Urinary bladder (tissue), 4 donors: ENCODE measurements at places on chromosomes 5 and 9. TPM values are rescaled to one million over a fixed set of nuclear protein-coding genes. Genes with fewer than 3 reads are reported as not detected.

The PIP5KL1 gene
- total RNA-seq: 0.48 TPM

The QRFP gene
- total RNA-seq: not detected

The GBGT1 gene
- total RNA-seq: 5.8 TPM

The PKD2L2 gene
- 0.21 TPM for total RNA-seq

The SPINK13 gene
- not detected for total RNA-seq

The TRPM3 gene
- total RNA-seq: 14.3 TPM

The IL9 gene
- total RNA-seq: not detected

The TSSK1B gene
- total RNA-seq: 1.2 TPM

The SH3GL2 gene
- total RNA-seq: 4.5 TPM

The CCL19 gene
- total RNA-seq: 2.1 TPM

The PSIP1 gene
- 105 TPM for total RNA-seq

The DMRTA1 gene
- 1.4 TPM for total RNA-seq

The AMACR gene
- 16.2 TPM for total RNA-seq

The BRINP1 gene
- total RNA-seq: 0.58 TPM

The HTR4 gene
- total RNA-seq: 0.26 TPM

The OTP gene
- not detected for total RNA-seq

The LHFPL2 gene
- 146 TPM for total RNA-seq

The DCAF10 gene
- total RNA-seq: 39.0 TPM

The CA9 gene
- 0.37 TPM for total RNA-seq

The ELOVL7 gene
- 2.6 TPM for total RNA-seq

The CDC20B gene
- not detected for total RNA-seq

The DAPK1 gene
- total RNA-seq: 79.2 TPM

The HBEGF gene
- 9.7 TPM for total RNA-seq

The NRARP gene
- total RNA-seq: 6.3 TPM

The TAF11L2 gene
- not detected for total RNA-seq

The BRIX1 gene
- total RNA-seq: 36.7 TPM

The CTSV gene
- total RNA-seq: 0.42 TPM

The HINT1 gene
- 111 TPM for total RNA-seq

The PAEP gene
- not detected for total RNA-seq

The TMEM167A gene
- 113 TPM for total RNA-seq

The INSL4 gene
- not detected for total RNA-seq

The SV2C gene
- 2.1 TPM for total RNA-seq

The SLC36A3 gene
- total RNA-seq: not detected

The FOXE1 gene
- not detected for total RNA-seq

The PCDHA12 gene
- total RNA-seq: 0.90 TPM

The FBXW11 gene
- total RNA-seq: 81.3 TPM

The NPR2 gene
- 23.1 TPM for total RNA-seq

The GTF2H2C gene
- 77.7 TPM for total RNA-seq

The FAM221B gene
- total RNA-seq: 0.21 TPM

The PCDHGA8 gene
- 9.1 TPM for total RNA-seq

The SELENOP gene
- 433 TPM for total RNA-seq

The LECT2 gene
- not detected for total RNA-seq
